ENCODE measurements at places on chromosomes 5 and 9. TPM values are rescaled to one million over a fixed set of nuclear protein-coding genes. Genes with fewer than 3 reads are reported as not detected.

IFNA13 gene
- not detected for total RNA-seq

PTPN3 gene
- 17.1 TPM for total RNA-seq

WWC1 gene
- 94.2 TPM for total RNA-seq

PIP5KL1 gene
- 3.5 TPM for total RNA-seq

DNA sequence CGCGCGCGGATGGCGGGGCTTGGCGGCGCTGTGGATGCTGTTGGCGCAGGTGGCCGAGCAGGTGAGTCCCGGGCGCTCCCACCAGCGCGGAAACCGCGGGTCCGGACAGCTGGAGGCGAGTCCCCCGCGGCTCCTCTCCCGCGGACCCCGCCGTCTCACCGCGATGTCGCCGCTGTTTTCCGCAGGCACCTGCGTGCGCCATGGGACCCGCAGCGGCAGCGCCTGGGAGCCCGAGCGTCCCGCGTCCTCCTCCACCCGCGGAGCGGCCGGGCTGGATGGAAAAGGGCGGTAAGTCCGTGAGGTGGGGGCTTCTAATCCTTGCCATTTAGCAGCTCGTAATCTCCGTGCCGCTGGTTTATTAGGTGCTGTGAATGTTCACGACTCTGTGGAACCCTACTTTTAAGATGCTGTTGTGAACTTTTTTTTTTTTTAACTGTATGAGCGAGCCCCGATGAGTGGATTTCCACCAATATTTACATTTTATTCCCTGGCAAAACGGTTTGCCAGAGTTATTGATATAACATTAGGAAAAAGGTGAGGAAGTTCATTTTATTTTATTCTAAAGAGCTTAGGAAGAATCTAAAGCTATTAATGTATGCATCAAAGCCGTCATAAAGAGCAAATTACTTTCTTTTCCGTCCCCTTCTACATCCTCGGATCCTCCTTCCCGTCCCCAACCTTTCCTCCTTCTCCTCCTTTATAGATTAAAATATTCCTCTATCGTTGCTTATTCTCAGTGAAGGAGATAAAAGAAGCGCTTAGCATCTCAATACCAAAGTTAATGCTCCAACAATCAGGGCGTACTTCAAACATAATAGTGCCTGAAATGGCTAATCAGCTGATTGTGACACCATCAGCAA lies 579 bp downstream of the ADAMTS16 start:
- no peak for DNase-seq

DNA sequence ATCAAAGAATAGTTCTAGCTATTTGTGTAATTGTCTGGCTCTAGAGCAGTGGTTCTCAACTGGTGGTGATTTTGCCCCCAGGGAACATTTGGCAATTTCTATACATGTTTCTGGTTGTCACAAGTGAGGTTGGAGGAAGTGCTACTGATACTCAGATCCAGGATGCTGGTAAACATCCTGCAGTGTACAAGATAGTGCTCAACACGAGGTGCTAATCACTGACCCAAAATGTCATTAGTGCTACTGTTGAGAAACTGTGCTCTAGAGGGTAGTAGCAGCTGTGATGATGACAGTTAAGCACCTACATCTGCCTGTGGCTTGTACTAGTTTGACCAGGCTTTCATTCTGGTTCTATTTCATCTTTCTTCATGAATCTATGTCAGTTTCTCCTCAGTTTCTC lies 22.1 kb downstream of the LRRC19 start:
- DNase-seq: no peak

DNA sequence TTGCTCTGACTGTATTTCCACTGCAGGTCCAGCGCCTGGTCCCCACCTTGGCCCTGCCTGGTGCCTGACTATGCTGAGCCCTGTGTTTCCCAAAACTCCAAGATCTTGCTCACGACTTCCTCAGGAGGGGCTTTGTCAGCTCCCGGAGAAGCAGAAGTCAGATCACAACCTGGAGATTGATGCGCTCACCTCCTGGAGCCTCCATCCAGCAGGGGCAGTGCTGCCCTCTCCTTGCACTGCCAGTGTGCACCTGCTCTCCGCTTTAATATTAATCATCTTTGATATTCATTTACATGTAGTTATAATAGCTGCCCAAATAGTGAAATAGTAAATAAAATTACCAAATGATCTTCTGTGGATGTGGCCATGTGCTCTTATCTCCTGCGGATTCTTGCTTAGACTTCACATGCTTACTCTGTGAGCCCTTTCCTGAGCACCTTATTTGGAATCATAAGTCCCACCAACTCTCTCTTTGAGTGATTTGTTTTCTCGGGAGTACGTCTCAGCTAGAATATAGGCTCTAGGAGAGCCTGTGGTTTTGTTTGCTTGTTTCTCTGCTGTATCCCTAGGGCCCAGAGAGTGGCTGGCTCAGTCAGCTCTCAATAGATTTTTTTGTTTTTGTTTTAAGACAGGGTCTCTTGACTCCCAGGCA lies 17.4 kb downstream of the MAML1 start:
- peak; percentile 25 for DNase-seq

DNA sequence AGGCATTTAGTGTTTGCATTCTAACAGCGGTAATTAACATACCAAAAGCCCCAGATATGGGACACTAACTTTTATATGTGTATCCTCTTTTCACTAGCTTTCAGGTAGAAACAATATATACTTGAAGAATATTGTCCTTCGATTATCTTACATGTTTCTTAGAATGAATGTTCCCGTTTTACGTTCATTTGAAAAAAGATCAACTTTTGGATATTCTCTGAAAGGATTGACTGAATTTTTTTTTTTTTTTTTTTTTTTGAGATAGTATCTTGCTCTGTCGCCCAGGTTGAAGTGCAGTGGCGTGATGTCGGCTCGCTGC lies 32.2 kb upstream of the FSD1L start:
- DNase-seq: no peak

DNA sequence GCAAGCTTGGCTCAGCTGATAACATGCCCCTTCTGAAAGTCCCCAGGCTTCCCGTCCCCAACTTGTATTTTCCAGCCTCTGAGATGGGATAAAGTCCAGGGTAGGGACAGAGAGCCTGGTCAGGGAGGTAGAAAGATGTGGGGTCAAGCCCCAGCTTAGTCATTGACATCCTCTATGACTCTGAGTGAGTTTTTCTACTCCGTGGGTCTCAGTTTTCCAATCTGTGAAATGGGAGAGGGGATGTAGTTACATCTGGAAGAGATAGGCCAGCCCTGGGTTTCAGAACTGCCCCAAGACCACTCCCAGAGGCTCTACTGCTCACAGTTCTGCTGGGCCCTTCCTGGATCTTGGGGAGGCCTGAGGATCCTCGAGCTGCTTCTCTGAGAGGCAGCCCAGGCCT lies 3.1 kb downstream of the GPRIN1 start:
- DNase-seq: no peak

DNA sequence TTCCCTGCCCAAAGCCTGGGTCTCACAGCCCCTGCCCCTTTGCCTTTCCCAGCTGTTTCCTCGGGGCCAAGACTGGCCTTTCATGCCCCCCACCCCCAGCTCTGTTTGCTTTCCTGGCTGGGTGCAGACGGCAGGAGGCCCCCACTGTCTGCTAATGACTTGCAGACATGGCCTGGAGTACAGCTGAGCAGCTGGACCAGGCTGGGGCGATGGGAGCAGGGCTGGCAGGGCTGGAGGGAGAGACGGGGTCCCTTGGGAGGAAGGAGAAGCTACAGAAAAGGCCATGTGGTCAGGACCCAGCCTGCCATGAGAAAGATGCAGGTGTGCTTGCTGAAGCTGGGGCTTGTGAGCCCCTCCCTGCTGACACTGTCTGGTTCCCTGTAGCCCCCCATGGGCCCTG lies 28.3 kb upstream of the GFPT2 start:
- no peak for DNase-seq

DNA sequence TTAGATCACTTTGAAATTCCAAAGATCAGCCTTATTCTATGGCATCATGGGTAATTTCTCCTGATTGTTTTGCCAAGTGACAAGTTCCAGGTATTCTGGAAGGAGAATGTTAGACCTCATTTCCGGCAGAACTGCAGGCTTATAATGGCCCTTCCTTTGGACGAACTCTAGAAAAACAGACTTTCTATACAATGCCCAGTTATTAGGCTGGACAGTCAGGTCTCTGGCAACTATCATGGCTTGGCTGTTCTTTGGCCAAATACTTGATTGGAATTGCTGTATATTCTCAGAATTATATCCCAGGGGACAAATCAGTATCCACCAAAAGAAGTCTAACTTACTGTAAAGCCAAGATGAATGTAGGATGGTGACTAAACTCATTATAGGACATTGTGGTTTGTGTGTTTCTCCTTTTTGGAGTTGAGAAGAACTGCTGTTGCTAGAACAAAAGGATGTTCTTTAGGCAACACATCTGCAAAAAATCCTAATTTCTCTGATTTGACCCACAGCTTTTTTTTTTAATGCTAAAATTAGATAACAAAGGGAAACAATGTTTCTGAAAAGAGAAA lies 69.0 kb downstream of the ADAMTSL1 start:
- DNase-seq: no peak

Data from upper lobe of right lung (tissue), 1 donor.